Right cardiac atrium (tissue), 5 donors: ENCODE measurements at places on chromosomes 5 and 9.
A peak's percentile ranks its signal among the peaks of the same experiment; 100 is the strongest.

DNA sequence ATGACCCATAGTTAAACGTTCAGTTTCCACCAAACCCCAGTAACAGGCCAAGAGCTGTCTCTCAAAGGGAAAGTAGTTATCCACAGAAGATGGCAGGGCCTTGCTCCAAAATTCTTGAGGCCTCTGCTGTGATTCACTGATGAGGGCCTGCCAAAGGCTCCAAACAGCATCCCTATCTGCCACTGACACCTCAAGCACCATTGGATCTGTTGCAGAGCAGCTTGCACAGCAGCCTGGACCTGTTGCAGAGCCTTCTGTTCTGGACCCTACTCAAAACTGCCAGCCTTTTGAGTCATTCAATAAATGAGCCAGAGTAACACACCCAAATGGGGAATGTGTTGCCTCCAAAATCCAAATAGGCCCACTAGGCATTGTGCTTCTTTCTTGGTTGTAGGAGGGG is 741.5 kb upstream of the RGMB start:
- DNase-seq: no peak

DNA sequence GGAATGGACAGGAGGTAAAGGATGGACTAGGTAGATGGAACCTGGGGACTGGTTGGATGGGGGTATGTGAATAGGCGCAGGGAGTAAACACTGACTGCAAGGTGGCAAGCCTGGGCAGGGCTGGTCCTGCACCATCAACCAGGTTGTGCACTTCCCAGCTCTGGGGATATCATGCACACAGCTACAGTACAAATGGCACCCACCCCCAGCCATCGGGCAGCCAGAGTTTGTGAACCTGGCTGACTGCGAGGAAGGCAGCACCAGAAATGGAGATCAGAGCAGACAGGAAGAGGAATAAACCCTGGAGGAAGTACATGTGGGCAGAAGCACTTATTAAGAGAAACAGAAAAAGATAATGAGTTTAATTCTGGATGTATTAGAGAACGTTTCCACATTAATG is 229.1 kb downstream of the ESM1 start:
- DNase-seq: no peak

DNA sequence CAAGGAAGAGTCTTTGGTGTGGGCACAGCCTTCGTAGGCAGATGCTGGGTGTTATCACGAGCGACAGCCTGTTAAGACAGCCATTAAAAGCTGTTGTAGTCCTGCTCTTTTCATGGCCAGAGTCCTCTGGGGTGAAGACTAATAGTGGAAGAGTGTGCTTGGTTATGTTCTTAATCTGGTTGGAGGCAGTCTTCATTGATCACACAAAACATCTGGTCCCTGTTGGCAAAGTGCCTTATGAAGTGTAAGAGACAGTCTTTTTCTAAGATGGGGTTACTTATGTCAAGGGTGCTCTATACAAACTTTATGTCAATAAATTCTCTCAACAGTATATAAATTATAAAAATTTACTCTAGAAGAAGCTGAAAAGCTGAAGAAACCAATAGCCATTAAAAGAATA is 280.4 kb downstream of the CAAP1 start:
- no peak for DNase-seq

GRCh38 chr5:24510523-24510988 is 134.2 kb downstream of the CDH10 start:
- no peak for DNase-seq

- DNase-seq: peak; percentile 79
These were observed at the start of gene PPP1R26 for GRCh38 chr9:135479469-135480052. Gene PPP1R26, plus strand, starts transcription at chr9:135479782. Its CDS starts 4,729 bp downstream, at chr9:135484511.

- peak; percentile 63 for DNase-seq
These were observed 2.6 kb downstream of the NKD2 start for GRCh38 chr5:1011226-1011631.

GRCh38 chr9:23036416-23036815 is 589.8 kb downstream of the DMRTA1 start:
- DNase-seq: no peak

- no peak for DNase-seq
These were observed 56.1 kb upstream of the ZNF300 start for GRCh38 chr5:150960791-150961396.

GRCh38 chr5:117084067-117084466 is 509.4 kb upstream of the SEMA6A start:
- DNase-seq: no peak

- DNase-seq: no peak
These were observed 30.0 kb downstream of the NEURL1B start for GRCh38 chr5:172671091-172671490.

DNA sequence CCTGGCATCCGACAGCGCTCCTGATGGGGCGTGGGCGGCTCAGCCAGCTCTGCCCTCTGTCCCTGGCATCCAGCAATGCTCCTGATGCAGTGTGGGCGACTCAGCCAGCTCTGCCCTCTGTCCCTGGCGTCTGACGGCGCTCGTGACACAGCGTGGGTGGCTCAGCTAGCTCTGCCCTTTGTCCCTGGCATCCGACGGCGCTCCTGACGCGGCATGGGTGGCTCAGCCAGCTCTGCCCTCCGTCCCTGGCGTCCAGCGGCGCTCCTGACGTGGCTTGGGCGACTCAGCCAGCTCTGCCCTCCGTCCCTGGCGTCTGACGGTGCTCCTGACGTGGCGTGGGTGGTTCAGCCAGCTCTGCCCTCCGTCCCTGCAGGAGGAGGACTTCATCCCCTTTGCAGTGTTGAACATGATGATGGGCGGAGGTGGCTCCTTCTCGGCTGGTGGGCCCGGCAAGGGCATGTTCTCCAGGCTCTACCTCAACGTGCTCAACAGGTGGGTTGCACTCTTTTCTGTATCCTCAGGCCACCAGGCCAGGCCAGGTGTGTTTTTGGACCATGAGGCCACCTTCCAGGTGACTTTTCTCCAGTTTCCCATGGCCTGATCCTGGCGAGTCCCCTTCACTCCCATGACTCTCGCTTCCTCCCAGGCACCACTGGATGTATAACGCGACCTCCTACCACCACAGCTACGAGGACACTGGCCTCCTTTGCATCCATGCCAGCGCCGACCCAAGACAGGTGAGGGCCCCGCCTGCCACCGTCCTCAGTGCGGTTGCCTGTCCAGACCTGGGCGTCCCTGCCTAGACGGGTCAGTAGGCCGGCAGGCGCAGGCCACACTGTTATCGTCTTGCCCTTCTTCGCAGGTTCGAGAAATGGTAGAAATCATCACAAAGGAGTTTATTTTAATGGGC is 8.0 kb downstream of the PMPCA start:
- no peak for DNase-seq

DNA sequence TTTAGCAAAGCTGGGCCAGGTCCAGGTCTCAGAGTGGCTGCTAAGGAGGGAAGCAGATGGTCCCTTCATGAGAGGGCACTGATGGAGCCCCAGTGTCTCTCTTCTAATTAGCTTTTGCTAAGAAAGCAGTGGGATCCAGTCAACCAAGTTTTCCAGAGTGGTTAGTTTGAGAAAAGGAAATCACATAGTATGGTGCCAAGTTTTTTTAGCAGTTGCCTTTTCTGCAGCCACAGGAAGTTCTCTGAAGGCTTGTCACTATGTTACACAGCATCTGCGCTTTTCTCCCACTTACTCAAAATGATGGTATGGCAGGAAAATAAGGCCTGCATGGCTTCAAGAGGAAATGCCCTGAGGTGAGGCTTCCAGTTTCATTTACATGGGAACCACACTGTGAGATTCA is 331.5 kb upstream of the ZNF462 start:
- no peak for DNase-seq

DNA sequence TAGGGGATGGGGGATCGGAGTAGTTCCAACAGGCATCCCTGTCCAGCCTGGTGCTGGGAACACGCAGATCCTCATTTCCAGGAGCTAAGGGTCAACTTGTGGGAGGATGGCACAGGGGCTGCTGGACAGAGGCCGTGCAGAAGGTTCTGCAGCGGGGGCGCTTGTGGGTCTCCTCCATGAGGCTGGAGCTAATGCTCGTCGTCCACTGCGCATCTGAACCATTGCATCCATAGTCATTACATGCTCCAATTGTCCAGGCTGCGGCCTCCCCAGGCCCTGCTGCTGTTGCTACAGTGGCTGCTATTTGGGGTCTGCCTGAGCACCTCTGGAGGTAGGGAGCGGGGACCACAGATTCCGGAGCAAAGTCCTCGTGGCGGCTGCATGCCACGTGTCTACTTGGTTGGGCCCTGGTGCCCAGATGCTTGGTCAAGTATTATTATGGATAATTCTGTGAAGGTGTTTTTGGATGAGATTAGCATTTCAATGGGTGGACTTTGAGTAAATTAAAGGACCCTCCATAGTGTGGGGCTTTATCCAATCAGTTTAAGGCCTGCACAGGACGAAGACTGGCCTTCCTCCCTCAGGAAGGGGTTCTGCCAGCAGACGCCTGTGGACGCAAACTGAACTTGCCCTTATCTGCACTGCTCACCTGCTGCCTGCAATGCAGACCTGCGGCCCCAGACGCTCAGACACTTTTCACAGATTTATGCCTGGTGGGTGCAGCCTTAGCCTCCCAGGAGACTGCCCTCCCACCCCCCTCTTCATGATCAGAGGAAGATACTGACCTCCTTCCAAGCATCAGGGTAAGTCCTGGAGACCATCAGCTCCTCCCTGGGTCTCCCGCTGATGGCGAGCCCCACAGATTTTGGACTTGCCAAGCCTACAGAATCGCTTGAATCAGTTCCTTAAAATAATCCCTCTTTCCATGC is 127.5 kb upstream of the IRX4 start:
- no peak for DNase-seq

GRCh38 chr9:134551176-134551575 is 90.4 kb upstream of the COL5A1 start:
- DNase-seq: no peak

DNA sequence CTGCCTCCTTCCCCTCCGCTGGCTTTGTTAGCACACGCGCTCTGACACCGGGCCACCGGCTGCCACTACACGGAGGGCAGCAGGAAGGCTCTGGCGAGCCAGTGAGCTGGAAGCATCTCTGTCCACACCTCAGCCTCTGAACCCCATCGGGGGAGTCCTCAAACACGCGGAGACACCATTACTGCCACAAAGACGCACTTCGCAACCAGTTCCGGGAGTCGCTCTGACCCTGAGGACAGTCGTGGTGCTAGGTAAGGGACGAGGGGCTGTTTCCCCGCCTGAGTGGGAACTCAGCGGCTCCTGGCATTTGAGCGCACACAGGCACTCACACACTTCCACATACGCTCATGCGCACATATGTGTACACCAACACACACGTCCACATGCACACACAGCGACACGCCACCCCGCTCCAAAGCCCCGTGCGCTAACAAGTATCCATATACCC is 160.0 kb downstream of the C9orf152 start:
- DNase-seq: peak; percentile 60

- no peak for DNase-seq
These were observed 78.8 kb downstream of the GIN1 start for GRCh38 chr5:103041071-103041676.

- no peak for DNase-seq
These were observed 1094.9 kb upstream of the C9orf72 start for GRCh38 chr9:28668158-28668557.

DNA sequence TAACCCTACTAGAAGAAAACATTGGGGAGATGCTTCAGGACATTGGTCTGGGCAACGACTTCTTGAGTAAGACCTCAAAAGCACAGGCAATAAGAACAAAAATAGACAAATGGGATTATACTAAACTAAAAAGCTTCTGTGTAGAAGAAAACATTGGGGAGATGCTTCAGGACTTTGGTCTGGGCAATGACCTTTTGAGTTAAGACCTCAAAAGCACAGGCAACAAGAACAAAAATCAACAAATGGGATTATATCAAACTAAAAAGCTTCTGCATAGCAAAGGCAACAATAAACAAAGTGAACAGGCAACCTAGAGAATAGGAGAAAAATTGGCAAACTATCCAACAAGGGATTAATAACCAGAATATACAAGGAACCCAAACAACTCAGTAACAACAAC is 3.7 kb downstream of the MRPL50 start:
- DNase-seq: no peak

DNA sequence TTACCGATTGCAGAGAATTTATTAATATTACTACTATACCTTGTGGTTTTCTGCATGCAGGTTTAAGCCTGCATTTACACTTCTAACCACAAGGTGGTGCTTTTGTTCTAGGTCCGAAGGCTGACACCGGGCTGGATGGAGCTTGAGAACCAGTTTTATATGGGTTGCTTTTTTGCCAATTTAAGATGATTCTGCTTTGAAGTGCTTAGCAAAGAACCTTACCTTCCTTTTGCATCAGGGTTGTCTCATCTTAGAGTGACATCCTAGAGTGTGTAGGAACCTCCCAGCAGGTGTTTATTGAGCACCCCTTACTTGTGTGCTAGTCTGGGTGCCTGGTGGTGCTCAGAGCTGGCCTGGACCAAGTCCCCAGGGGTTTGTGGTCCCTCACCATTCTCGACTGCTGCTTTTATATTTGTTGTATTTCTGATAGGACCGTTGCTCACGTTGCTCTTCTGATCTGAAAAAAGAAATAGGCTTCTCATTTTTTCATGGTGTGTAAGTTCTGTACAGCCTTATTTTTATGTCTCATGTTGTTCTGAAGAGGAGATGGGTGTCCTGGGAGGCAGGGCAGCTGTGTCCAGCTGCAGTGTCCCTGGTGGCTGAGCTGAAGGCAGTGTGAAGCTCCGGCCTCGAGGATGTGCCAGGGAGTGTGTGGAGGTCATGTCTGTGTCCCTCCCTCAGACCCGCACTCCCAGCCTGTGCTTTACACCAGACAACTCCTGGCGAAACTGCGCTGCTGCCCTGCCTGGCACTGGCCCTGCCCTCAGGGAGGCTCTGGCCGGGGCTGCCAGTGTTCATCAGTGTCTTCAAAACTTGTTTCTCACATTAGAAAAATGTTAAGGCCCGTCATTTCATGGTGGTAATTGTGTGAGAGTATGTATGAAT is 54.3 kb downstream of the EHMT1 start:
- peak; percentile 65 for DNase-seq

DNA sequence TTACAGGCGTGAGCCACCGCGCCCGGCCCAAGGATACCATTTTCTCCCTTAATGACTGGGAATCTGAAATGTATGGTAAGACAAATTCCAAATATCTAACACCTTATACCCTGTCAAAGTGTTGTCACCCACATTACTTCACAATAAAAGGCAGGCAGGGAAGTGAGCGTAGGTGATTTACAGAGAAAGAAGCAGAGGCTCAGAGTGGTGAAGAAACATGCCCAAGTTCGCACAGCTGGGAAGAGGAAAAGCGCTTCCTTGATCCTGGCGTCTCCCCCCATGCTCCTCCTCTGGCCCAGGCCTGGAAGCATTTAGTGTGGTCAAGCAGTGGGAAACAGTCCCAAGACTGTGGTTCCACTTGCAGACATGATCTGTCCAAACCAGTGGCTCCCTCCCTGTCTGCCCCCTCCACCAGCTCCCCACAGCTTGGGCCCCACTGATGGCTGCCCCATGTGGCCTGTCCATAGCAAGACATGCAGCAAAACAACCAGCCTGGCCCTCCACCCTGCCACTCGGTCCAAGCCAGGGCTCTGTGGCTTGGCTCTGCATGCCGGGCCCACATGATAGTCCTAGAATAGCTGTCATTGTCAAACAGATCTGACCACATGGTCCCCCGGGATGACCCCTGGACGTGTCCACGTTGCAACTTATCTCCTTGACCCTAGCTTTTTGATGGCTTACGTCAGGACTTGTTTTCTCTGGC is 107.2 kb downstream of the TTLL11 start:
- DNase-seq: peak; percentile 87

DNA sequence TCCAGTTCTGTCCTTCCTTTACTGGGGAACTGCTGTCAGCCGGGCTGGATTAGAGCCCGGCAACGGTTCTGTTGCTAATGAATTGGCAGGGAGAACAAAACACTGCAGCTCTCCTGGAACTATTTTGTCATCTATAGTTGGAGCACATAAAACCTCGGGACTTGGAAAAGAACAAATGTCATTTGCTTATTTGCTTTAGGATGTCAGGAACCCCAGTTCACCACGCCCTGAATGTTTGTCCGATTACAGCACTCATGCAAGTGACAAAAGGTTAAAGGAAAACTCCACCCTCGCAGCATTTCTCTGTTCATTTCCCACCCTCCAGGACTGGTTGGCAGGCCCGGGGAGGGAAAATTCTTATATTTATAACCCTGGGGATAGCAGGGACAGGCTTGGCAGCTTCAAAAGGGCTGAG is 66.4 kb upstream of the PLPP1 start:
- peak; percentile 90 for DNase-seq
